ENCODE measurements at places on chromosomes 3 and 15.

GRCh38 chr3:128330214-128330842, 136.4 kb downstream of the DNAJB8 start:
- no peak for DNase-seq

DNA sequence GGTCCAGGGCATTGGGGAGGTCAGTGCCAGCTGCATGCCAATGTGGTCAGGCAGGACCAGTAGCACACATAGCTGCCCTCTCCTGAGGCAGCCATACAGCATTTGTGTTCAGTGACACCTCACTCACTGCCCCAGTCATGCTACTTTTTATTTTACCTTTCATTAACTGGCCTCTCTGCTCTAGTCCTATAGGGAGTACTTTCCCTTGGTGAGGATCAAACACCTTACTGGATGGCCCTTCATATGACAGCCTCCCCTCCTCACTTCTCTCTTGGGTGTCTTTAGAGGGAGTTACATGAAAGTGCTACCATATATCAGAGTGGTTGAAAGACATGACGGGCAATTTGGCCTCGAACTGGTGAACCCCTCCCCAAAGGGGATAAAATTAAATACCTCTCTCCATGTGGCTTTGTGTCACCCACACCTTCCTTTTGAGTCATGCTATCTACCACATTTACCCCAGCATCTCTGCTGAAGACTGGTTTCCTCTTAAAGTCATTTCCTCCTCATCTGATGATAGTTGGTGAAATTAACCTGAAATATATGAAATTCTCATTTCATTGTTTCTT, 17.6 kb downstream of the RLBP1 start:
- no peak for DNase-seq

DNA sequence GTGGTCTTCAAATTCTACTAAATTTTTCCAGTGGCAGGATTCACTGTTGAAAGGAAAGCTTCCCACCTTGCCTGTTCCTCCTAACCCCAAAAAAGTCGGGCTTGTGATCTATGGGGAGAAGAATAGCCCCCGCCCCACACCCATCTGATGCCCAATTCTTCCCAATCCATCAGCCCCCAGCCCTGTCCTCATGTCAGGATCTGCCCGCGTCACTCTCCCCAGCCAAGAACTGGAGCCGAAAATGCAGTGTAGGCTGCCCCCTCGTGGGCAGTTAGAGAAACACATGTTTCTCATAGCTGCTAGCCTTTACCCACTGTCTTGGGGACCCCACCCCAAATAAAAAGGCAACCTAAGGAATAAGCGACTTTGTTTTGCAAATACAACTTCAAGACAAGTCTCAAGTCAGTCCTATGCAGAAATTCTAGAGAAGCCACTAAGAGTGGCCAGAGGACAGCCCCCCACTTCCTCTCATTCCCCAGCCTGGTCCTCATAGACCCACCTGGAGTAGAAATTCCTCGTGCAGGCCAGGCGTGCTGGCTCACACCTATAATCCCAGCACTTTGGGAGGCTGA, 13.0 kb upstream of the CSK start:
- DNase-seq: peak; percentile 53

DNA sequence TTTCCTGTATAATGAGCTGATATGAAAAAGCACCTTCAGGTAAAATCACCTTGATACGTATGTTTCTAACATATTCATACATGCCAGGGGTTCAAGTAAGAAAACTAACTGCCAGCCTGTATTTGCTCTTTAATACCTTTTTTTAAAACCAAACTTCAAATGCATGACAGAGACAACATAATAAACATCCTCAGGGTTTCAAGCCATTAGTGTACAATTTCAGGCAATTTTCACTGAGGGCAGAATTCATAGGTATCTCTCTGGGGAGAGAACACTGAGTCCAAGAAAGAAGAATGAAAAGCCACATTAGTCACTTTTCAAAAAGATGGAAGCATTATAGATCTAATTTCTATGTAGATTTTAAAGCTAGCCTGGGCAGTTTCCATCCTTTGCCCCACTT, 26.9 kb downstream of the MINDY4B start:
- no peak for DNase-seq

DNA sequence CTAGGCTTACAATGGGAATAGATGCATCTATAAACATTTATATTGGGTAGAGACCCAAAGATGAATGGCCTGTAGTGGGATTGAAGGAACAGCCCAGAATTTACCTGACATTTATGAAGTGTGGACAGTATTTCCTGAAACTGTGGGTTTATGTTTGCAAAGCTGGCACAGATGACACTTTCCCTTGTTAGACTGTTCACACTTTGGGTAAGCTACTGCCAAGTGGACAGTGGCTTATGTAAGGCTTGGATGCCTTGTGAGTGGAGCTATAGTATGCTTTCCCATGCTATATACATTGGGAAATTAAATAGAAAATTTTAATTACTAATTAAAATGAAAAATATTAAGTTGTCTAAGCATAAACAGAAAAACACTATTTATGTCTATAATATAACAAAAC, 48.5 kb downstream of the STARD9 start:
- DNase-seq: no peak

- peak; percentile 25 for DNase-seq
These were observed 28.5 kb upstream of the KCTD6 start for GRCh38 chr3:58463181-58463941.

GRCh38 chr3:74054566-74054965, 429.8 kb upstream of the PDZRN3 start:
- DNase-seq: no peak

DNA sequence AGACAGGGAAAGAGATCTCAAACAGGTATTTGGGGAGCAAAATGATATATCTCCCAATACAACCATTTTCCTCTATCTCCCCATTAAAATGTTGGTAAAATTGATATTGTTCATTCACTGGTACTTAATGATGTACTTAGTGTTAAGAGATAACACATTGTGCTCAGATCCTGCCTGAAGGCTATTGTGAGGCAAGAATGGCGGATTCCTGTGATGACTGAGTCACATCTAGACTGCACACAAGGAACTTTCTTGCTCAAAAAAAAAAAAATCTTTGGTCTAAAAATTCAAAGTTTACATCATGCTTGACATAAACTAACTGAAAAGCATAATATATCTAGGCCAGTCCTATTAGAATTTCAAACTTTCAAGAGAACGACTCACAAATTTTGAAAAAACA, 171.1 kb upstream of the TTC14 start:
- DNase-seq: no peak

DNA sequence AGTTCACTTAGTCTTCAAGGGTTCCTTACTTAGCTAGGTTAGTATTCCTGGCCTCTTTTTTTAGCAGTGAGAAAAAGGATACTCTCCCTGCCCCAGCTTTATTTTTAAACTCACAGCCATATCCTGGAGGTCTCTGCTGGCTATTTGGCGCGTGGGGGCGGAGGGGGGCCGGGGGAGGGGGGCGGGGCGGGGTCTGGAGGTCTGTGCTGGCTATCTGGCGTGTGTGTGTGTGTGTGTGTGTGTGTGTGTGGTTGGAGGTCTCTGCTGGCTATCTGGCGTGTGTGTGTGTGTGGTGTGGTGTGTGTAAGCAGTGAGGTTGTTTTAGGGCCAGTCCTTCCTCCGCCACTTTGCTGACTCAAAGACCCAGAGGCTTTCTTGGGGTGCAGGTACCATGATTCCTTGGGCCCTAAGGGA, 579 bp upstream of the PLAAT1 start:
- DNase-seq: no peak

GRCh38 chr15:33742800-33743199, 225.5 kb upstream of the CHRM5 start:
- DNase-seq: no peak

GRCh38 chr3:12709334-12709733, 45.4 kb upstream of the RAF1 start:
- DNase-seq: no peak

DNA sequence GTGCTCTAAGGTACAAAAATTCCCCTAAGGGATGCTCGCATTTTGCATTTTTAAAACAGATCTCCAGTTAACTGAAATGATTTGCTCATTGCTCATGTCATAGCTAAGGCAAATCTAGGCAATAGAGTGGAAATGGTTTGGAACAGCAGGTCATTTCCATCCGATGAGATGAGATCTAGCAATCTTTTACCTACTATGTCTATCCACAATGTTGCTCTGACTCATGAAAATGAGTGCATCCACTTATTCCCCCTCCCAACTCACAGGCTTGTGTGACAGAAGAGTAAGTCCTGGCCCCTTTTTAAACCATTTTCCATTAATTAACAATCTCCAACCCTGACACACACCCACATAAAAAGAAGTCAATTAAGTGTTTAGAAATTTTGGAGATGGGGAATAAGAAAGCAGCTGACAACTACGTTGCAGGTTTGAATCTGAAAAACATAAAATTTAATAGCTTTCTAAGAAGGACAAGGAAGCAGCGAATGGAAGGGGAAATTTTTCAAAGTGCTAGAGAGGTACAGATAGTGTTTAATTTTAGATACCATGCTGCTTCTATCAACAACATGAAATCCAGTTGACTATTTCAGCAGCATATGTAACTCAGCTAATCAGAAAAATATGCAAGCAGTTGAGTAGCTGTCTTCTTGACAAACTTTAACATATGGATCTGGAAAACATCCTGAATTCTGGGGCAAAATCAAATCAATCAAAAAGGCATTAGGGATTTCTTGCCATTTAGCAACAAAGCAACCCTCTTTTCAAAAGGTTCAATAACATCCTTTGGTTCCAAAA, 112.0 kb downstream of the TMCO5A start:
- DNase-seq: no peak

- DNase-seq: no peak
These were observed 13.6 kb upstream of the DENND6A start for GRCh38 chr3:57706462-57706861.

DNA sequence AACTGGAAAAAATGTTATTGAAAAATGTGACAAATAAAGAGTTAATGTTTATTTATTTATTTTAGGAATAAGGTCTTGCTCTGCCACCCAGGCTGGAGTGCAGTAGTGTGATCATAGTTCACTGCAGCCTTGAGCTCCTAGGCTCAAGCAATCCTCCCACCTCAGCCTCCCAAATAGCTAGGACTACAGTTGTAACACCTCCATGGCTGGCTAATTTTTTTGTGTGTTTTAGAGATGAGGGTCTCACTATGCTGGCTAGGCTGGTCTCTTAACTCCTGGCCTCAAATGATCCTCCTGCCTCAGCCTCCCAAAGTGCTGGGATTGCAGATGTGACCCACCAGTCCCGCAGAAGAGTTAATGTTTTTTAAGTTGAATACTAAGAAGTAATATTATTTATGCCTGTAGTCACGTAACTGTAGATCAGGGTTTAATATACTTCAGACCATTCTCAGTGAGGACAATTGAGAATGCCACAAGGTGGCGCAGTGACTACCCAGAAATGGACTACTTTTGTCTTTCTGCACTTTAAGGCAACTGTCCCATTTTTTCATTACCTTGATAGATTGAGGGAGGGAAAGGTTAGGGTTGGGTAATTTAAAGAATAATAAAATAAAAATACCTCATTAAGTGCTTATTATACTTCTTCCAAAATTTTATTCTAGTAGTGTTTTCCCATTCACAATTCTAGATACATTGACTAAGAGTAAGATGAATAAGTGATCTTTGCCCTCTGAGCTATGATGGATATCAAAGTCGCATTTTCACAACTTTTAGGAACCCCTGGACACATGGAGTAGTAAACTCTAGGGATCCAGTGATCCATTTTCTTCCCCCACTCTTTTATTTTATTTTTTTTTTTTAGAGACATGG, 6.0 kb downstream of the MUC13 start:
- DNase-seq: peak; percentile 28

GRCh38 chr3:67468511-67468910, 185.9 kb downstream of the SUCLG2 start:
- DNase-seq: no peak

- DNase-seq: no peak
These were observed 4.9 kb upstream of the GTF2A2 start for GRCh38 chr15:59662260-59662659.

- no peak for DNase-seq
These were observed 1762.5 kb downstream of the SI start for GRCh38 chr3:163315786-163316185.

- no peak for DNase-seq
These were observed 13.4 kb upstream of the LEKR1 start for GRCh38 chr3:156812521-156813335.

DNA sequence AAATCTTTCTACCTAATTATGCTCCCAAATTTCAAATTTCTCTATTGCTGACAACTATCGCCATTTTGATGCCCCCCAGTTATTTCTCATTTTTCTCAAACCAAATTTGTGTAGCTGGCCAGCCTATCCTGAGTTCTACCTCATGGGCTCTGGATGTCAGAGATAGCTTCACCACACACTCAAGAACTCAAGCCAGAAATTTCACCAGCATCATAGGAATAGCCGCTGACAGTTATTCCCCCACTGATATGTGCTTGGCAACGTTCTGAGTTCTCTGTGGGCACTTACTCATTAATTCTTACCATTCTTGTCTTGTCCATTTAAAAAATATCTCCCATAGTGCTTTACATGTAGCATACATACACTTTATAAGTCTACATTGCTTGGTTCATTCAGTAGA, 264.7 kb downstream of the FHIT start:
- DNase-seq: no peak
